Activated naive CD8-positive, alpha-beta T cell treated with anti-CD3 and anti-CD28 coated beads, Interleukin-2, amount 10 ng/mL, durations not matched to agents 7 days and 5 days (primary cell): ENCODE measurements at places on chromosomes 16 and 17. TPM values are rescaled to one million over a fixed set of nuclear protein-coding genes. Genes with fewer than 3 reads are reported as not detected.

The CMTM1 gene
- 10.6 TPM for total RNA-seq

The DOC2A gene
- total RNA-seq: not detected

The KRTAP4-8 gene
- not detected for total RNA-seq

The ZACN gene
- not detected for total RNA-seq

The AANAT gene
- total RNA-seq: not detected

The RAPGEFL1 gene
- 4.9 TPM for total RNA-seq

The CFAP20 gene
- total RNA-seq: 40.6 TPM

The EVPLL gene
- total RNA-seq: not detected

The CRHR1 gene
- not detected for total RNA-seq

The GAS7 gene
- 2.7 TPM for total RNA-seq

The WFIKKN2 gene
- total RNA-seq: not detected

The CACNB1 gene
- total RNA-seq: 25.9 TPM

The ZPBP2 gene
- total RNA-seq: 0.14 TPM

The PHOSPHO1 gene
- total RNA-seq: not detected

The SSTR5 gene
- total RNA-seq: not detected

DNA sequence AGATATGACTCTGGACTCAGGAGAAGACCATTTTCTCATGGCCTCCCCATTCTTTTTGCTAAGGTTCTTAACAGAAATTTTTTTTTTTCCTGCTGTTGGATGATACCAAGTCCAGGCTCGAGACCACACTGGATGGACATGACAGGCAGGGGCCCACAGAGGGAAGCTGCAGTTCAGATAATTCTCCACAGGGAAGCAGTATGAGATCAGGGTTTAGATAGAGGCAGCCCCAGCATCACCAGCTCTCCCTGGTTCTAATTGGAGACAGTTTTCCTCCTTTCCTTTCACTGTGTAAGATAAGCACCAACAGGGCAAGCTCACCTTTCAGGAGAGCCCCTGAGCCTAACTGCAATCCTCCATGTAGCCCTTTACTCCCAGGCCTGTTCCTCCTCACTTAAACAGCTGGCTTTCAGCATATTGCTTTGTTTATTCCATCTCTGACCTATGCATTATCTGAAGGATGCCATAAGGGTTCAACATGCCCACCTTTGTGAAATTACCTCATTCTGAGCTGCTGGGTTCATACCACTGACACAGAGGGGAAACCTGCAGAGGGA lies 108.1 kb downstream of the SNX11 start:
- no peak for DNase-seq

DNA sequence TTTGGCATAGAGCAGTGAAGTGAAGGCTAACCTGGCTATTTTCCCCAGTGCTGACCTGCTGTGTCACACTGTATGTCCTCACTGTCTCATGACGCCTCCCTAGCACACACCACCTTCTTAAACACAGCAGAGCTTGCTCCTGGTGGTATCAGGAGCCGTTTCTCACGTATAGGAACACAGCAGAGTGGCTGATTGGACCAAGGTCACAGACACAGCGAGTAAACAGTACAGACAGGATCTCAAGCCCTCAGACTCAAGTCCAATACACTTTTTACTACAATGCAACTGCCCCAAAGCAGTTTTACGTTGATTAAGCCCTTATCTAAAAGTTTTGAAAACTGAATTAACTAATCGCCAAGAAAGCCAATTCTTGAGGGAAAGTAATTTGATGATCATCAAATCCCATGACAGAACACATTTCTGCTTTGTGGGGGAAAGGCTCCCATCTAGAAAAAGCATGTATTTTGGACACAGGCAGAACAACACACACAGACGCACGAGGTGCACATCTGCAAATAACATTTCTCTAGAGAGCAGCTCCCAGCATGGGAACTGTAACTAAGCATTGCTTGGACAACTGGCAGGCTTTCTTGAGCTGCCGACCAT lies 15.2 kb downstream of the ARHGAP17 start:
- no peak for DNase-seq

DNA sequence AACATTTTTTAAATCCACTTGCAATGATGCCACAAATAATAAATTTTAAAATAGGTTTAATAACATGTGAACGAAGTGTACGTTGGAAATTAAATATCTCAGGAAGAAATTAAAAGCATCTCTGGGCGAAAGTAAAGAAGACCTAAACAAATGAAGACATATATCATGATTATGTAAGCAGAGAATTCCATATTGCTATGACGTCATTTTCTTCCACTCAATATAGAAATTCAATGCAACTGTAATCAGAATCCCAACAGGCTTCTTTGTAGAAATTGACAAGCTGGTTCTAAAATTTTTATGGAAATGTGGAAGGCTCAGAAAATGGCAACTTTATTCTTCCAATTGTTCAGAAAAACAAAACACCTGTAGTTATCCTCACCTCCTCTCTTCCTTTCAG lies 33.8 kb upstream of the RBFOX3 start:
- DNase-seq: no peak

DNA sequence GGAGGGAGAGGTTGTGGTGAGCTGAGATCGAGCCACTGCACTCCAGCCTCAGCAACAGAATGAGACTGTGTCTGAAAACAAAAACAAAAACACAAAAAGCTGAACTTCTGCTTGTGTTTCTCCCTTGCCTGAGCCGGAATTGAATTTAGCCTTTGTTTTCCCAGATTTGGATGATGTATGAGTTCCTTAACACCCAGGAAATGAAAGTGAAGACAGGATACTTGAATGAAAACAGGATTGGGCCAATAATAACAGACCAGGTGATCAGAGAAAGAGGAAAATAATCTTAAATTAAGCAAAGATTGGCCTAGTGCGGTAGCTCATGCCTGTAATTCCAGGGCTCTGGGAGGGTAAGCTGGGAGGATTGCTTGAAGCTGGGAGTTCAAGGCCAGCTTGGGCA lies 1.6 kb upstream of the NUPR1 start:
- DNase-seq: no peak

GRCh38 chr16:70663524-70664324 lies 17.4 kb downstream of the IL34 start:
- no peak for DNase-seq

GRCh38 chr16:23448392-23448791 lies 4.6 kb downstream of the COG7 start:
- no peak for DNase-seq

DNA sequence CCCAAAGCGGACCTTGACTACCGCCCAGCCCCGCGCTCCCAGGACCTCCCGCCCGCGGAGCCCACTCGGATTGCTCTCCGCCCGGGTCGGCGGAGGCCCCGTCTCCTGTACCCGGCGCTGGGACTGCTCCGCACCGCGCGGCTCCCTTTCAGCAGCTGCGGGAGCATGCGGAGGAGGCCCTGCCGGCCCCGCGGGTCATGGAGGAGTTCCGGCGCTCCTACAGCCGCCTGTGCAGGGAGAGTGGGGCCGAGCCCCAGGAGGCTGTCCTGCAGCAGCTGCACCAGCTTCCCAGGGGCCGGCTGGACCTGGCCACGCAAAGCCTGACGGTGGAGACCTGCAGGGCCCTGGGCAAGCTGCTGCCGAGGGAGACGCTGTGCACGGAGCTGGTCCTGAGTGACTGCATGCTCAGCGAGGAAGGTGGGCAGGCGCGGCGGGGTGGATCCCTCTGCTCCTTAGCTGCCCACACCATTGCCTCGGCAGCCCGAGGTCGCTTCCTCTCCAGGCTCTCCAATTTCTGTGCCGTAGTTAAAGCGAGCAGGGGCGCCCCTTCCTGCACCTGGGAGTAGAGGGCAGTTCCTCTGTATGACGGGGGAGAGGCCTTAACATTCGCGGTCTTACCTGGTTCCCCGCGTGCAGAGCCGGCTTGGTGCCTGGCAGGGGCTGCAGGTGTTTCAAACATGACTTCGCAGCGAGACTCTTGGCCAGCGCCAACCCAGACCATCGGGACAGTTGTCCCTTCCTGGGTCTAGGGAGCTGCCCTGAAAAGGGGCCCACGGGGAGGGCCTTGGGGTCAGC lies 539 bp downstream of the LRRC45 start:
- no peak for DNase-seq

- no peak for DNase-seq
Measured at GRCh38 chr16:82756283-82756599, 129.5 kb downstream of the CDH13 start.

GRCh38 chr16:89823087-89823823 lies 5.0 kb upstream of the SPIRE2 start:
- no peak for DNase-seq

DNA sequence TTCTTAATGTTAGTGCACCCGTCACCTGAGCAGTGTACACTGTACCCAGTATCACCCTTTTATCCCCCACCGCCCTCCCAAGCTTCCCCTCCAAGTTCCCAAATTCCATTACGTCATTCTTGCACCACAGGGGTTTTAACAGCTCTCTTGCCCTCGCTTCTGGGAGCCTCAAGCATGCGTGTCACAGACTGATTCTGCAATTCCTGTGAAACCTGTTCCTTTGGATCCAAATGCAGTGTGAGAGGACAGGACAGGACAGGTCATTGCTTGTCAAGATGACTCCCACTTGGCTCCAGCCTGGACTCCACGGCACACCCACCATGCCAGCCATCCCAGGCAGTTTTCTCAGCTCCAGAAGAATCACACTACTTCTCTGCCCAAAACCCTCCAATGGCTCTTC lies 44.1 kb downstream of the CYB5D2 start:
- DNase-seq: no peak

DNA sequence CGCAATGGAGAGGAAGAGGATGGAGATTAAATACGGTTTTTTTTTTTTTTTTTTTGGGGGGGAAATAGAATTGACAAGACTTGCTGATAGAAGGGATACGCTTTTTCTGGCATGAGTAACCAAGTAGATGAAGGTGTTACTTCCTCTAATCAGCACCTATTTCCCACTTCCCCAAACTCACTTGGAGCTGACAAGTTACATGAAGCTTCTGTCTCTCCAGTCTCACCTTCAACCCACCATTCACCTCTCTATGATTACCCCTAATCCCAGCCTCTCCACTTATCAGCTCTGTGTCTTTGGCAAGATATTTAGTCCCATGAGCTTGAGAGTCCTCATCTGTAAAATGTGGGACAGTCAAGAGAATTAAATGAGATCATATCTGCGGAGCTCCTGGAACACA lies 185.9 kb upstream of the HS3ST3A1 start:
- DNase-seq: no peak

GRCh38 chr16:2586901-2587480 lies 49.2 kb downstream of the PDPK1 start:
- no peak for DNase-seq

DNA sequence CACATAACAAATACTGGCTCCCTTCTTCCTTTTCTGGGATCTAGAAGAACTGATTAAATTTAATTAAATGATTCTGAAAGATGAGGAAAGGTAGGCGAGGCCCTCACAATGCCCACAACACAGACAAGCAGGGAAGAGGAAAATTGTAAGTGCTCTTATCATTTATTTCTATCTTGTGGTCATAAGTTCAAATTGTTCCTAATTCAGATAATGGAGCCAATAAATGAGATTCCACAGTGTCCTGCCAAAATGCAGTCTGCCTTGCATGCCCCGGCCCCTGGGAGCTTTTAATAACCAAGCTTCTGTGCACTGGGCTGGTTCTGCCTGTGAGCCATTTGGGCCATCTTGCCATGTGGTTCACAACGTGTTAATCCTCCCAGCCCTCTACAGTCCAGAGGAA lies 97.0 kb downstream of the CMC2 start:
- DNase-seq: no peak

DNA sequence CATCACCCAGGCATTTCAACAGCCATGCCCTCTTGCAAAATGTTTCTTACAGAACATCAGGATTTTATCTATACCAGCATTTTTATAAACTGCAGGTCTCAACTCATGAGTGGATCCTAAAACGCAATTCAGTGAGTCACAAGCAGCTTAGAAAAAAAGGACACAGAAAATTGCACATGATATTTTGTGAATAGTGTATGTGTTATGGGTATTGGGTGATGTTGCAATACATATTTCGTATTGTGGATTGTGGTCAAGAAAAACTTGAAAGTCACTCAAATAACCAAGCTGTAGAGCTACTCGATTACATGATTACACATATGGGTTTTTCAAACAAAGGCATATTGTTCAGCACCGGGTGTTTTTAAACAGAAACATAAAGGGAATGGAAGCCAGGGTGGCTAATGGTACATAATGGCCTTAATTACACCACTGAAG lies 1.4 kb downstream of the WIPI1 start:
- no peak for DNase-seq

- peak; percentile 6 for DNase-seq
Measured at GRCh38 chr17:21678393-21679081, 13.8 kb upstream of the KCNJ18 start.

GRCh38 chr16:80063031-80063712 lies 462.6 kb upstream of the MAF start:
- DNase-seq: no peak

- no peak for DNase-seq
Measured at GRCh38 chr16:12757546-12757945, 46.1 kb downstream of the CPPED1 start.

GRCh38 chr16:21652453-21652852 lies at the start of gene IGSF6:
Gene IGSF6 (minus strand): TSS chr16:21652608. CDS start chr16:21652598, 10 bp downstream.
- no peak for DNase-seq

DNA sequence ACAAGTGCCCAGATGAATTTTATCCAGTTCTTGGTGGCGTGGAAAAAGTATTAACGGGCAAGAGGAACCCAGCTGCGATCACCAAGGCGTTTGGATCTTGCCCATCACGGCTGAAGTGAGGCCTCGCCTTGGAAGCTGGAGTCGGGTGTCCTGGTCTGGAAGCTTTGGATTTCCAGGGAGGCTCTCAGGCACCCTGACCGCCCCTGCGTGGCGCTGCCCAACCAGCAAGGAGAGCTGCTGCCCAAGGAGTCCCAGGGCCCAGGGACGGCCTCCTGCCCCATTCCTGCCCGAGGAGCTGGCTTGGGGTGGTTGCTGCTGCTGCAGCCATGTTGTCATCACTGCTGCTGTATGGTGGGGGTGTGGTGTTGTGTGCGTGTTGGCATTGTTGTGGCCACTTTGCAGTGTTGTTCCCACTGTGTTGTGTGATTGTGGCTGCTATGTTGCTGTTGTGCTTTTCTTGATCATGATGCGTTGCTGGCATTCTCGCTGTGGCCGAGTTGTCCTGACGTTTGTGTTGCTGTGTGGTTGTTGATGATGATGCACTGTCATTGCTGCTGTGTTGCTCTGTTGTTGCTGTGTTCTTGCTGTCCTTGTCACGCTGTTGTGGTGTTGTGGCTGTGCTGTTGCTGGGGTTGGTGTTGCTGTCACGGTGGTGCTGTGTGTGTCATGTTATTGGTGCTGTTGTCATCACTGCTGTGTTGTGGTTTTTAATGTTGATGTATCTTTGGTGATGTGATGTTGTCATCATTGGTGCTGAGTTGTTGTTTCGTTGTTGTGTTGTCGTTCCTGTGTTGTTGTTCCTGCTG lies 318.8 kb downstream of the C16orf95 start:
- DNase-seq: no peak
